ENCODE measurements at places on chromosomes 11 and 22.

DNA sequence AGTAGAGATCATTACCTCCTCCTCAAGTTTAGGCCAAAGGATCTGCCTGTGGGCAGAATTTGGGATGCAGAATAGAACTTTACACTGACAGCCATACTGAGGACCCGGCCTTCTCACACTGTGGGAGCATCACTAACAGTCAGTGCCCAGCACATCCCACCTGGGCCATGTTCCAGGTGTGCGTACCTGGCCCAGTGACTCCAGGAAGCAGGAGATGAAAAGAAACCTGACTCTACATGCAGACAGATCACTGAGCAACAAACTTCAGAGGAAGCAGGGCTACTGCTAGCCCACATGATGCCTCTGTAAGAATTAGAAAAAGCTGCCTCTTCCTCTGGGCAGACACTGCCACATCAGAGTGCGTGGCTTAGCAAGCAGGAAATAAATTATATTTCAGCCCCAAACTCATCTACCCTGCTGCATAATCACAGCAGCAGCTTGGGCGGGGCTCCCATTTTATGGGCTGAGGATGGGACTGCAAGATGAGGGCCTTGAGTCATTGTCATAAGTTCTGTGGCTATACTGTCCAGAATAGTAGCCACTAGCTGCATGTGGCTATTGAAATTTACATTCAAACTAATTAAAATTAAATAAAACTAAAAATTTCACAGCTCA lies 6.0 kb upstream of the LMO2 start:
- no peak for DNase-seq

DNA sequence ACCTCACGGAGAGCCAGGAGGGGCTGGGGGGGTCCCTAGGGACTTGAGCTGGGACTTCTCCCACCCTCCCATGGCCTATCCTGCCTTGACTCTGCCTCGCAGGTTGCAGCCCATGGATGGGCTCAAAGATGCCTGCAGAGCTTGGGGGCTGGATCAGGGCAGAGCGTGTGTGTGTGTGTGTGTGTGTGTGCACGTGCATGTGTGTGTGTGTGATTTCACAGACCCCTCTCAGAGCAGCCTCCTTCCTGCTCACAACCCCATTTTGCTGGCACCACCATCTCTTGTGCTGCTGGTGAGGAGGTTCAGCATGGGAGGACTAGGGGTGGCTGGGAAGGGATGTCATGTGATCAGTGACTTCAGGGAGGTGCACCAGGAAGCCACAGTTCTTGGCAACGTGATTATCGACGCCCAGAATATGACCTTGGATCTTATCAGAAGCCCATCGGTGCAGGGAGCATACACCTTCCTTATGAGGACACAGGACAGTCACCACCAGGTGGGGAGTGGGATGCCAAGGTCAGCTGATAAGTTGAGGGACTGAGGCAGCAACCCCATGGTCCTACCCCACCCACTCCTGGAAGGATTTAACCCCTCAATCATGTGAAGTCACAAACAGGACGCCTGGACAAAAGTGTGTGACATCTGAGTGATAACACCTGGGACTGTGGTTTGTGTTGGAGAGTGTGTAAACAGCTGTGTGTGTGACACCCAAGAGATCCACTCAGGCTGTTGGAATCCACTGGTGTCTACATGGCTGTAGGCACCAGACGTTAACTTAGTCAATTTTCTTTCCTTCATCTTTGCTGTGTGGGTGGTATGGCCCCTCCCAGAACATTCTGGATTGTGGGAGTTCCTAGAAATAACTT lies 1.8 kb upstream of the NAALADL1 start:
- DNase-seq: no peak

DNA sequence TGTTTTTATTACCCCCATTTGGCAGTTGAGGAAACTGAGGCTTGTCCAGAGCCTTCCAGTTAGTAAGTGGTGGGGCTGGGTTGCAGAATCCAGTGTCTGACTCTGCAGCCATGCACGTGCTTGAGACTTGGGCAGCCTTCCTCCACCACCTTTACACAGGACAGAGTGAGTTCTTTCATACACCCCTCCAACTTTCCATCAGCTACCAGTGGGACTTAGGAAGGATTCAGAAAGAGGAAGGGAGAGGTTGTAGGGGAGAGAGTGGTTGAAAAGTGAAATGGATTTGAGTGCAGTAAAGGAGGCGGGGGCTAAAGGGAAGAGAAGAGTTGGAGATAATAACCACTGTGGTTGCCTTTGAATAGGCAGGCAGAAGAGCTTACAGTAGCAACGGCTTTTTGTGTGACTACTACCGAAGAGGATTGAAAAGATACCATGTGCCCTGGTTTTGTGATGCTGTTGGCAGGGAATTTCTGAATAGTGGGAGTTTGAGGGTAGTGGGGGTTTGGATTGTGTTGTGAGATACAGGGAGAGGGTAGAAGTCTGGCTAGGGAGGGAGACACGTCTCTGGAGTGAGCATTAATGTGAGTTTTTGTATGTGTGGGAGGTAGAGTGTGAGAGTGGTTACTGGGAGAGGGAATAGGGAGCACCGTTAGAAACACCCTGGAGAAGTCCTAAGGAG lies 1.7 kb downstream of the UVRAG start:
- DNase-seq: no peak

- no peak for DNase-seq
Observed at GRCh38 chr11:119236891-119237290, 30.8 kb downstream of the CBL start.

- DNase-seq: peak; percentile 61
Observed at GRCh38 chr11:8258784-8259183, 4.9 kb downstream of the LMO1 start.

DNA sequence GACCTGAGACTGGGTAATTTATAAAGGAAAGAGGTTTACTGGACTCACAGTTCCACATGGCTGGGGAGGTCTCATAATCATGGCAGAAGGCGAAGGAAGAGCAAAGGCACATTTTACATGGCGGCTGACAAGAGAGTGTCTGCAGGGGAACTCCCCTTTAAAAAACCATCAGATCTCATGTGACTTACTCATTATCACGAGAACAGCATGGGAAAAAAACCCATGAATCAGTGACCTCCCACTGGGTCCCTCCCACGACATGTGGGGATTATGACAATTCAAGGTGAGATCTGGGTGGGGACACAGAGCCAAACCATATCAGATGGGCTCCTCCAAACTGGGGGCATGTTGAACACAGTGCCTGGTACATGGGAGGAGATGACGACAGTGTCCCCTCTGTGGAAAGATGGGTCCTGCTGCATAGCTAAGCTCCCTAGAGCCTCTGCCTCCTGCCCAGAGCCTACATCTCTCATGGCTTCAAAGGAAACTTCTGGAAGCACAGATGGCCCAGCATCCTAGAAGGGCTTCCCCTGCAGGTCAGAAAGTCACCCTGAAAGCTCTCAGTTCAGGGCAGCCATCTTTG lies 46.1 kb downstream of the MYEOV start:
- no peak for DNase-seq
